ENCODE measurements at places on chromosomes 12 and 14. TPM values are rescaled to one million over a fixed set of nuclear protein-coding genes. Genes with fewer than 3 reads are reported as not detected.

DNA sequence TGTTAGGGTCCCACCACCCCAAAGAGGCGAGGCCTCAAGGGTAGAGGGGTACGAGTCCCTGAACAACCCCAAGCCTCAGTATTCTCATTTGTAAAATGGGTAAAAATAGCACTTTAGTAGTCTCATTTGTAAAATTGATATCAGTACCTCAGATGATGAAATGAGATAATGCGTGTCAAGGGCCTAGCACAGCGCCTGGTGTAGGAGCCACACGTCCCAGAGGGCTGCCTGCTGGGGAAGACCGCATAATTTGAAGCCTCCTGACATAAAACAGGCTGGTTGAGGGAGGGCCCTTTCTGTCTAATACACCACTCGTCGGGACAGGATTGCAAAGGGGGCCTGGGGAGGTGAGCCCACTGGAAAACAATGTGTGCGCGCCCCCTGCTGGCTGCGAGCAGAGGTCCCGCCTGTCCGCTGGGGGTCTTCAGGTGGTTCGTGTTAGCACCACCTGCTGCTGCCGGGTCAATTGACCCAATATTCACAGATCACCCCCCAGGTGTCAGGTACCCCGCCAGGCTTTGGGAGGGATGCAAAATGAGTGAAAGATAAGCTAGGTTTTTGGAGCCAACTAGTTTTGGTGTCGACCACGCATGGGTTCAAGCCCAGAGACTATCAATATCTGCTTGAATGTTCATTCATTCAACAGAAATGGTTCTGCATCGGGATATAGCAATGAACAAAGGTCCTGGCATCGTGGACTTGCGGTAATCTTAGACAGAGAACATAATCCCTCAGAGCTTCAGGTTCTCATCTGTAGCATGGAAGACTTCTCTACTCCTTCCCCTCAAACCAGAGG is 24.7 kb upstream of the IRF2BPL start:
- peak; percentile 58 for DNase-seq

GRCh38 chr14:94918896-94919295 is 149.0 kb upstream of the GSC start:
- no peak for DNase-seq

The TMEM30B gene
- total RNA-seq: not detected

- no peak for DNase-seq
Measured at GRCh38 chr12:57716305-57716704, 22.2 kb downstream of the AGAP2 start.

- no peak for DNase-seq
Measured at GRCh38 chr12:44976246-44976645, 74.7 kb downstream of the DBX2 start.

- DNase-seq: no peak
Measured at GRCh38 chr14:64566651-64567122, 16.9 kb downstream of the PPP1R36 start.

The TMED10 gene
- 359 TPM for total RNA-seq

DNA sequence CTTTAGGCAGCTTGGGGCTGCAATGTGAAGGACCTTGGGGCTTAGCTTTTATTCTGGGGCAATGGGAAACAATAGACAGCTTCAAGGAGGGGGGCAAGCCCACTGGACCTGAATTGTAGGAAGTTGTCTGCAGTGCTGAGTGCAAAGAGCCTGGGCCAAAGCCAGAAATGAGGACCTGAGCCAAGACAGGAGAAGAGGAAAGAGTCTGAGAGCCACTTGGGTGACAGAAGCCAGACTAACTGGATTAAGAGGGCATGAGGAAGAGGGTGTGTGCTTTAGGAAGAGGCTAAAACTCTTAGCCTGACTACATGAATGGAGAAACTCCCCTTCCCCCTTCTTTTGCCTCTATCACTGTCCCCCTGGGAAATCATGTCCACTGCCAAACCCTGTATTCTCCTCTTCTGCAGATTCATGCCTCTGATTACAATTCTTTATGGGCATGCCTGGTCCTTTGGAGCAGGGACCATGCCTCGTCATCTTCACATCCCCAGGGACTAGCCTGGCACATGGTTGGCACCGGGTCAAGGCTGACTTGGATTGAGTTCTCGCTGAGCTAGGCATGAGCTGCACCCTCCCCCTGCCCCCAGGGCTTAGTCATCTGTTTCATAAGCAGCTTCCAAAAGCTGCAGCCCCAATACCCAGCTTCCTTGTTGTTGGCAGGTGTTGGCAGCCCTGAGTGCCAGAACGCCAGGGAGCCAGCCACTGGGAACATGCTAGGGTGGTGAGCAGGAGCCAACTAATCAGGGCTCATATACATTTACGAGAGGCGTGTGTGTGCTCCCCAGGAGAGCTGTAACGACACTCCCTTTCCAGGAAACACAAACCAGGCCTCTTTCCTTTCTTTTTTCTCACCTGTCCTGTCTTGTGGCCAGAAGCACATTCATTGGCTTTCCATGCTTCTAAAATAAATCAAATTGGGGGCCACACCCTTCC is 27.7 kb upstream of the JDP2 start:
- no peak for DNase-seq

GRCh38 chr12:948238-948637 is 1.3 kb downstream of the RAD52 start:
- DNase-seq: no peak

The PRR4 gene
- total RNA-seq: 2.2 TPM

The FAM186B gene
- total RNA-seq: 0.57 TPM

- peak; percentile 47 for DNase-seq
Measured at GRCh38 chr12:10722502-10722904, 620 bp downstream of the YBX3 start.

DNA sequence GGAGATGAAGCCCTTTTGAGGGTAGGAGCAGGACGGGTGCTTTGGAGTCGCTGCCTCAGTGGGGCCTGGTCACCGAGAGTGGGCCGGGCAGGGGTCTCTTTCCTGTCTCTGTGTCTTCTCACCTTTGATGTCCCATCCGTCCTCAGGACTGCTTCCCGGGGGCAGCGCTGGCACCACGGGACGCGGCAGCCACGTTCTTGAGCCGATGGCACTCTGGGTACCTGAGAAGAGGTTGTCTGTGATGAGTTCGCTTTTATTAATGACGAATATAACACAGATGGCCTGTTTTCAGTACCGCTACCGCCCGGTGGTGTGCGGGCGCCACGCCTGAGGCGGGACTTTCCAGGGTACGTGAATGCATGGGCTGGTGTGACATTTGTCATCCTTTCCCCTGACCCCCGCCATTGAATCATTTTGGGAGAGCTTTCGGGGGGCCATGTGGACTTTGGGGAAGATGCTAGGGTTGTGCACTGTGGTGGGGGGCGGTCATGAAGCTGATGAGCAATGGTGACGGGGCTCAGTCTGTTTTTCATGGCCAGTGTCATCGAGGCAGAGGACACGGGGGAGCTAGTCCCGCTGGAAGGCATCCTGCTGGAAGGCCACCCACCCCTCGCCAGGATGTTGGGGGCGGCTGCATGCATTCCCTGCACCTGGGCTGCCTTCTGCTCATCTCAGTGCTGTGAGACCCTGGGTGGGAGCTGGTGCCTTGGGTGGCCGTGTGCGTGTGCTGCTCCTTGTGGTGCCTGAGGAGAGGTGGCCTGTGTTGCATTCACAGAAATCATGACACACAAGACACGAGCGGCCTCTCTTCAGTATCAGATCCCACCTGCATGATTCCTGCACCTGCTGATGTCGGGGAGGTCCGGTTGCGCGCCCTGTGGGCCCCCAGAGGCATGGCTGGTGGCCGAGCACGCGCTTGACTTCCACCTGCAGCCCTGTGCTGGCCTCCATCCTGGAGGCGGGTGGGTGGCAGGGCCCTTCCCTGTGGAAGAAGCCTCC is 162.5 kb upstream of the RTL1 start:
- no peak for DNase-seq

DNA sequence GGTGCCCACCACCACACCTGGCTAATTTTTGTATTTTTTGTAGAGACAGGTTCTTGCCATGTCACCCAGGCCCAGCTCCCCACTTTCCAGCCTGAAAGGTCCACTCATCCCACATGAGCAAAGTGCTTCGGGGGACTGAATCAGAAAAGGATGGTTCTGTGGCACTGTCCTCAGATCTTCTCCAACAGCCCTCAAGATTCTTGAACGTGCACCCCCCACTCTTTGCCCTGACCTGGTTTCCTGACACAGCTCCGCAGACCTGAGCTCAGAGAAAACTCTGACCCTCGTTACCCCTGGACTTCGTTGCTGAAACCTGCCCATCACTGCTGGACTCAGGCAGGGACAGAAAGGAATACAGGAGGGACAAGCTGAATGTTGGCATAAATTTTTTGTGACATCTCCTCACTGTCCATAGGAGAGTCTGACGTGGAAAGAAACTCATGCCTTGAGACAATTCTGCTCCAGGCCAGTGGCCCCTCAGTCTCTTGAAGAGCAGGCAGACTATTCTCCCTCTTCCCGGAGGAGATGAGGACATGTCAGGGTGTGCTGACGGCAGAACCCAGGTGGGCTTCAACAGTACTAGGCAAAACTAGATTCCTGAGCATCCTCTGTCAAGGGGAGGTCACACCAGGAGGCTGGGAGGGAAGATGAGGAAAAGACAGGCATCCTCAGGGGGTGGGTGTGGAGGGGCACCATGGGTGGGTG is 149.3 kb downstream of the DPF3 start:
- no peak for DNase-seq

- DNase-seq: no peak
Measured at GRCh38 chr14:91398707-91399106, 18.9 kb downstream of the CCDC88C start.

- DNase-seq: peak; percentile 74
Measured at GRCh38 chr14:91144425-91145145, 30.7 kb downstream of the DGLUCY start.

DNA sequence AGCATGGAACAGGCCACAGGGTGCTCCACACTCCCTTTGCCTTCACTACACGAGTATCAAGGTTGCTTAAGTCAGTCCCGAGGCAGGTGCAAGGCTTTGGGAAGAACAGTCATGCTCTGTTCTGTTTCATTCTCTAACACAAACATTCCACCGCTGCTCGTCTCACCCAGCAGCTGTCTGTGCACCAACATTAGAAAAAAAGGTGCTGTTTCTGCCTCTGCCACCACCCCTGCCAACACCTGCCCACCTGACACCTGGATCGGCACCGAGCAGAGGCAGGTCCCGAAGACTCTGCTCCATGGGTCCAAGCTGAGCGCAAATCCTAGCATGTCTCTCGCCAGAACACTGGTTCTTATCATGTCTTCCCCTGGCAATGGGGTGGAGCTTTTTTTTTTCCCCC is 347.7 kb downstream of the TMEM132D start:
- no peak for DNase-seq

- peak; percentile 56 for DNase-seq
Measured at GRCh38 chr14:65791191-65791981, 378.9 kb downstream of the FUT8 start.

GRCh38 chr14:77645520-77646230 is 29.2 kb upstream of the SPTLC2 start:
- DNase-seq: no peak

DNA sequence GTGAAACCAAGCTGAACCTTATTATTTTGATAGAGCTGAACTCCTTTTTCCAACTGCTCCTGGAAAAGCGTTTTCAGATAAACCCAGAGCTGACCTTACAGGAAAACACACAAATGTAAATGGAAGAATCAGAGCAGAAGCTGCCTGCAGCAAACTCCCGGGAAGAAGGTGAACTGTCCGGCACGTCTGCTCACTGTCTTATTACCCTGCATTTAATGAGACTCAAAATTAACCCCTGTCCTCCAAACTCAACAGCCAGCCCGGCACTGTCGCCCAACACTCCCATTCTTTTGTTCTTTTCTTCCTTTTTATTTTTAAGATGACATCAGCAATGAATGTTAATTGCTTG is 1046.9 kb upstream of the FLRT2 start:
- no peak for DNase-seq

The RGS6 gene
- total RNA-seq: 0.34 TPM

GRCh38 chr14:90191154-90191553 is 65.2 kb upstream of the PSMC1 start:
- DNase-seq: no peak

GRCh38 chr12:110199339-110200123 is 75.4 kb downstream of the IFT81 start:
- DNase-seq: peak; percentile 84
